ENCODE measurements at places on chromosomes 12 and 14.

GRCh38 chr14:100213956-100214769 lies 24.8 kb upstream of the YY1 start:
- DNase-seq, result peak; percentile 78

- DNase-seq, result no peak
Measured at GRCh38 chr14:99318959-99319295, 46.9 kb upstream of the BCL11B start.

DNA sequence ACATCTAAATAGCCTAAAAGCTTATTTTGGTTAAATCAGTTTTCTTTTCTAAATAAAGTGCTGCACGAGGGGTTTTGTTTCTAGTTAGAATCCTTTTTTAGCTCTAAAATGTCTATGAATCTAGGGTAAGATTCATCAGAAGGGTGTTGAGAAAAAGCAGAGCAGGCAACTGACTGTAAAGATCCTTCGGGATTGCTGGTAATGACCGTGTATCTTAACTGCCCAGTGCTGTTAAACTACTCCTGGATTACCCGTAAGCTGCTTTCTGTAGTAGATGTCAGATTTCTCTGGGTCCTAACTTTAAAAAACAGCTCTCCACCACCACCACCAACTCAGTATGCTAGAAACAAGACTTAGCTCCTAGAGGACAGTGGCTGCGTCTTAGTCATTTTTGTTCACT lies 39.2 kb downstream of the DACT1 start:
- DNase-seq, result no peak

DNA sequence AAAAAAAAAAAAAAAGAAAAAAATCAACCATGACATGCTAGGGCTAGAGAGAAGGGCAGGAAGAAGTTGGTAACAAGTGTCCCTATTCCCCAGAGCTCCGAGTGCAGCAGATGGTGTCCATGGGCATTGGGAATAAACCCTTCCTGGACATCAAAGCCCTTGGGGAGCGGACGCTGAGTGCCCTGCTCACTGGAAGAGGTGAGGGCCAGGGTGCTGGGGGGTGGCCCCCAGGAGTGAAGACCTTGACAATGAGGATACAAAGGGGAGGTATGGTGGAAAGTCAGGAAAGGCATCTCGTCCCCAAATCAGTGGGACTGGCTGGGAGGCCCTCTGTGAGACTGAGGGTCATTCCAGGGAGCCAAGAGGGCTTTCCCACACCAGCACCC lies 11.6 kb downstream of the ZNF219 start:
- DNase-seq, result no peak

DNA sequence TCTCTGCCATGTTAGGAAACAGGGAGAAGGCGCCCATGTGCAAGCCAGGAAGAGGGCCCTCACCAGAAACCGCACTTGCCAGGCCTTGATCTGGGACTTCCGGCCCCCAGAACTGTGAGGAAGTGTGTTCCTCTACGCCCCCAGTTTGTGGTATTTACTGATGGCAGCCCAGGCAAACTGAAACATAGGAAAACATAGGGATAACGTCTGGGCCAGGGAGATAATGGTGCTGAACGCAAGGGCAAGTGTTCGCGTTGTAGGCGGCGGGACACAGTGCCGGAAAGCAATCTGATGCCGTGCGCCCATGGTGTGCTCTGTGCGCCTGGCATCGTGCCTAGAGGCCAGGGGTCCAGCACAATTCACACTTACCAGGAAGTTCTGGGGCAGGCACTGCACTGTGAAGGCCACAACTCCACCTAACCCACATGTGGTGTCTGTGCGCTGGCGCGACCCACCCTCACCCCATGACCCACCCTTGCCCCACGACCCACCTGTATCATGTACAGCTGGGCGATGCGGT lies 53.6 kb downstream of the ARL6IP4 start:
- DNase-seq, result peak; percentile 31

GRCh38 chr14:89351516-89352404 lies 65.3 kb downstream of the FOXN3 start:
- no peak for DNase-seq

DNA sequence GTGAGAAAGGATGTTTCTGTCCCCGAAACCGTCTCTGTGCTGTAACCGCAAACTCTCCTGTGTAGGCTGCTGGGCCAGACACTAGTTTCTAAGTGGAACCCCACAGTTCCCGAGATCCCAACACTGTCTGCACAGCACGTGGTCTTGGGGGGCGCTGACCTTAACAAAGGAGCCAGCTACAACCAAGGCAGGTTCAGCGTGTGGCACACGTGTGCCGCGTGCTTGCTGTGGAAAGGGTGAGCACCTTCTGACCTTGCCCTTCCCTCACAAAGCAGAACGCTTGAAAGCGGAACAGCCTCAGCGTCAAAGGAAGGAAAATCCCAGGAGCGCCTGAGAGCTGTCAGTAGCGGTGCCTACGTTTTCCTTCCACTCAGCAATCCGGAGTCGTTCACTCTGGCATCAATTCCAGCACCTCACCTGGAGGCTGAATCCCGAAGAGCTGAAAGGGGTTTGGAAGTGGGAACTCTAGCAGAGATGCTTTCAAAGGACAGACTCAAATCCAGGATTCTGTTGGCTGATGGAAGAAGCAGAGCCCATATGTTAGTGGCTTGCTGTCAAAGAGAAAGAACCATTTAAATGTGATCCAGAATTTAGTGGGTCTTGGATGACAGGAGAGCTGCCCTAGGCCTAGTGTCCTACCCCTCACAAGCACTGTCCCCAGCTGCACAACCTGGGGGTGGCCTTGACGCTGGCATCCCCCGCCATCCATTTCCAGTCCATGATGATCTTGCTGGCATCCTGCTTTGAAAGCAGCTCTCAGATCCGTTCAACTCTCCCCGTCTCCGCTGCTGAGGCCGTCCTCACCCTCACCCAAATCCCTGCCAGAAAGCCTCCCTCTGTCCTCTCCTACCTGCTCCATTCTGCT lies 27.1 kb downstream of the CCDC92 start:
- no peak for DNase-seq

DNA sequence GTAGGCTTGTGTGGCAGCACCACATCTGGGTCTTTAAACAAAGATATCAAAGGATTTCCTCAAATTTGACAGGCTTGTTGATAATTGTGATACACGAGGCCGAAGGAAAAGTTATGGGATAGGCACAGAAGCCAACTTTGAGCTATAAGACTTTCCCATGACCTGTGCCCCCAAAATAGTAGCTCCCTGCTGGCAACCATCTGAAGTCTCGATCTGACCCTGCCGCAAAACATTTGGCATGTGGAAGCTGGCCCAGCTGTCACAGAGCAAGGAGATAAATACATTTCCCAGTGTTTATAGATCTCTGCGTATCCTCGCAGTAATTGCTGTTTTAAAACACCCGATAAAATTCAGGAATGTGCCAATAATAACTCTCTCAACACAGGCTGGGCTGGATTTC lies 26.4 kb upstream of the RGS6 start:
- no peak for DNase-seq

- DNase-seq, result no peak
Measured at GRCh38 chr14:69701857-69702256, 65.1 kb upstream of the SRSF5 start.

DNA sequence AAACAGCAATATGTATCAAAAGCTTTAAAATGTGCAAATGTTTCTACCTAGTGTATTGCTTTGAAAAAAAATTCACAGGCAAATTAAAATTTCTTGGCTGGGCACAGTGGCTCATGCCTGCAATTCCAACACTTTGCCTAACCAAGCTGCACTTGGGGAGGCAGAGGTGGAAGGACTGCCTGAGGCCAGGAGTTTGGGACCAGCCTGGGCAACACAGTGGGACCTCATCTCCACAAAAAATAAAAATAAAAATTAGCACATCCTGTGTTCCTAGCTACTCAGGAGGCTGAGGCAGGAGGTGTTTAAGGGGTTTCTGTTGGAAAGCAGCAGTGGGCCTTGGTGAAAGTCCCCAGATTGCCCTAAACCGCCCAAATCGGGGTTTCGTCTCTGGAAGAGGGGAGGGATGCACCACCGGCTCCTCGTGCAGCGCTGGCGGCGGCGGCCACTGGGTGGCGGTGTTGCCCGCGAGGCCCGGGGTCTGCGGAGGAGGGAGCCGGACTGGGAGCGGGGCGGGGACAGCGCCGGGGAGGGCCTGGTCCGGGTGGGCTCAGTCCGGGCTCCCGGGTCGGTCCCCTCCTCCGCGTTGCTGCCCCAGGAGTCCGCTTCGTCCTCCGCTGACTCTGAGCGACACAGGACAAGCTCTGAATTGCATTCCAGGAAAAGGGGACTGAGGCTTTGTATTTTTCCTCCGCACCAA lies 265.6 kb downstream of the AACS start:
- peak; percentile 7 for DNase-seq

- peak; percentile 42 for DNase-seq
Measured at GRCh38 chr12:100574187-100575074, 947 bp downstream of the GAS2L3 start.

GRCh38 chr12:102479099-102479885 lies 1.1 kb downstream of the IGF1 start:
- DNase-seq, result no peak
